ENCODE measurements at places on chromosomes 4 and X.

- no peak for DNase-seq
- H3K36me3 ChIP-seq: no peaks in the 10 kb centered on the region
- H3K27ac ChIP-seq: no peak overlapping the region
- H3K27me3 ChIP-seq: no peaks in the 10 kb centered on the region
- H3K4me3 ChIP-seq: no peak overlapping the region
- peaks cover 21% of the 10 kb centered on the region for H3K4me1 ChIP-seq
These were observed 188.4 kb upstream of the ANK2 start for GRCh38 chr4:112860830-112861690.

GRCh38 chr4:122379239-122379638, 428 bp downstream of the ADAD1 start:
- H3K27me3 ChIP-seq: peaks cover 3% of the 10 kb centered on the region
- no peak for DNase-seq
- H3K36me3 ChIP-seq: no peaks in the 10 kb centered on the region
- no peak overlapping the region for H3K4me3 ChIP-seq
- no peak overlapping the region for H3K27ac ChIP-seq

- no peak for DNase-seq
- peaks cover 5% of the 10 kb centered on the region for H3K4me1 ChIP-seq
- no peaks in the 10 kb centered on the region for H3K27me3 ChIP-seq
- peaks cover under 1% of the 10 kb centered on the region for H3K36me3 ChIP-seq
- no peak overlapping the region for H3K4me3 ChIP-seq
These were observed 23.7 kb downstream of the ABCG2 start for GRCh38 chr4:88134536-88135355.

- no peak overlapping the region for H3K4me3 ChIP-seq
- H3K36me3 ChIP-seq: no peaks in the 10 kb centered on the region
- H3K4me1 ChIP-seq: peaks cover 23% of the 10 kb centered on the region
- no peak overlapping the region for H3K27ac ChIP-seq
These were observed 170.5 kb upstream of the NOCT start for GRCh38 chr4:138845054-138845453.

GRCh38 chrX:32530802-32531403, 680.4 kb downstream of the DMD start:
- H3K4me3 ChIP-seq: no peak overlapping the region
- H3K36me3 ChIP-seq: no peaks in the 10 kb centered on the region
- H3K4me1 ChIP-seq: peaks cover 3% of the 10 kb centered on the region
- no peak overlapping the region for H3K27ac ChIP-seq
- DNase-seq: no peak

GRCh38 chrX:23803931-23804381, 21.0 kb downstream of the SAT1 start:
- peaks cover 32% of the 10 kb centered on the region for H3K4me1 ChIP-seq
- peak overlapping the region; percentile 88 for H3K27ac ChIP-seq
- peak overlapping the region; percentile 10 for H3K4me3 ChIP-seq
- no peaks in the 10 kb centered on the region for H3K36me3 ChIP-seq
- no peaks in the 10 kb centered on the region for H3K27me3 ChIP-seq

- no peaks in the 10 kb centered on the region for H3K4me1 ChIP-seq
- H3K36me3 ChIP-seq: peaks cover 3% of the 10 kb centered on the region
- no peak overlapping the region for H3K27ac ChIP-seq
- H3K27me3 ChIP-seq: no peaks in the 10 kb centered on the region
These were observed 100.3 kb downstream of the SLC34A2 start for GRCh38 chr4:25755911-25756310.
